Activated naive CD8-positive, alpha-beta T cell treated with anti-CD3 and anti-CD28 coated beads, Interleukin-2, amount 10 ng/mL, durations not matched to agents 7 days and 5 days (primary cell): ENCODE measurements at places on chromosomes 13 and 19. TPM values are rescaled to one million over a fixed set of nuclear protein-coding genes. Genes with fewer than 3 reads are reported as not detected.

The SIGLEC9 gene
- 1.3 TPM for total RNA-seq

The POU2F2 gene
- 33.9 TPM for total RNA-seq

DNA sequence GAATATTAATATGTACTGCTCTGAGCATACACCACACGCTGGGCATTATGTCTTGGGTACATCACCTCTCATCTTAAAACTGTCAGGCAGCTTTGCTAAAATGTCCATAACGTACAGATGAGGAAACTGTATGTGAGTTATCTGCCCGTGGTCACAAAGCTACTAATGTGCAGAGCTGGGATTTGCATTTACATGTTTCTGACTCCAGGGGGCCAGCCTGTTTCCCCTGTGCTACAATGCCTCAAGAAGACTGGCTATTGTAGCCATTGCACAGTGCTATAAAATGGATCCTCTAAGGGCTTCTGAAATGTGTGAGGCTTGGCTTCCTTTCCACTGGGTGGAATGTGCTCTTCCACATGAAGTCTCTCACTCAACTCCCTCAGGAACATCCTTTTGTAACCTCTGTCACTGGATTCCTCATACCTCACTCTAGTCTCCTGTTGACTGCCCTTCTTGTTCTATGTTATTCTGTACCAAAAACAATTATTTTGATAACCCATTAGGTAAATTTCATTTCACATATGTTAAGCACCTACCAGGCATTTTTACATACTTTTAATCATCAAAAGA, 95.6 kb upstream of the HTR2A start:
- DNase-seq = no peak

GRCh38 chr19:33784432-33784831, 12.2 kb upstream of the KCTD15 start:
- DNase-seq = no peak

The ZNF98 gene
- total RNA-seq = not detected

GRCh38 chr13:114088234-114088633, 44.2 kb downstream of the RASA3 start:
- no peak for DNase-seq

The MEF2B gene
- total RNA-seq = 5.2 TPM

- no peak for DNase-seq
Observed at GRCh38 chr13:34570698-34571353, 371.2 kb upstream of the NBEA start.

GRCh38 chr13:111044087-111044830, 70.9 kb upstream of the ARHGEF7 start:
- no peak for DNase-seq

DNA sequence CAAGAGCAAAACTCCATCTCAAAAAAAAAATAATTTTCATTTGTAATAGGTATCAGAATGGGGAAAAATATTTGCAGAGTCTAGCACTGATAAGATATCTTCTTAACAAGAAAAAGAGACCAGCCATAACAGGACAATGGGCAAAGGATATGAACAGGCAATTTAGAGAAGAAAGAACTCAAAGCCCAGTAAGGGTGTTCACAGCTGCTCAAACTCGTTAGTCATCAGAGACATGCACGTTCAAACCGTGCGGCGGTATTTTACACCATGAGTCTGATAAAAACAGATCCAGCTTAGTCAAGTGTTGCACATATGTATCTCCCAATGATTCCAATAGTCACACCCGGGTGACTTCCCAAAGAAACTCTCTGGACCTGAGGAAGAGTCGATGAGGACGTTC, 13.7 kb upstream of the NCCRP1 start:
- no peak for DNase-seq

The LGALS14 gene
- total RNA-seq = not detected

DNA sequence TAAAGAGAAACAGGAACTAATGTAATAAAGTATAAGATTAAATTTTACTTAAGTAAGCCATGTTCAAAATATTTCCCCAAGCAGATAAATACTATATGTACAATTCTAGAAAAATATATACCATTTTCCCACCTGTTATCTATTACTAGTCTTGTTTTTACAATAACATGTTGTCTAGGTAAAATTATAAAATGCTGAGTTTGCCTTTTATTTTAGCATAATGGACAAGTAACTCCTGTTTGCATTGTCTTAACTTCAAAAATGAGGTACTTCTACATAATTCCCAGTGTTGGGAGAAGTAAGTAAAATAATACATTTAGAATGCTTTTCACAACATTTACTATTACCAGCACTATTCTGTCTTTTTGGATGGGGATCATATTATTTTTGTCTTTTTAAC, 800.5 kb downstream of the SLITRK6 start:
- DNase-seq = no peak

DNA sequence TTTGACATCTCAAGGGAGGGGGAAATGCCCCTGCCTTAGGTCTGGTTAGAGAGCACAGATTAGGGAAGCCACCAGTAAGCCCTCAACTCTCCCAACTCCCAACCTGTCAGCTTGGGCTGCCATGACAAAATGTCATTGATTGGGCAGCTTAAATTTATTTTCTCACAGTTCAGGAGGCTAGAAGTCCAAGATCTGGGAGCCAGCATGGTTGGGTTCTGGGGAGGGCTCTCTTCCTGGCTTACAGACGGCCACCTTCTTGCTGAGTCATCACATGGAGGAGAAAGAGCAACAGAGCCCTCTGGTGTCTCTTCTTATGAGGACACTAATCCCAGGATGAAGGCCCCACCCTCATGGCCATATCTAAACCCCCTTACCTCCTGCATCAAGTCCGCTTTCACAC, 24.2 kb downstream of the C19orf12 start:
- DNase-seq = no peak

The DENND1C gene
- total RNA-seq = 126 TPM

- DNase-seq = no peak
Observed at GRCh38 chr19:35362261-35363000, 4.2 kb downstream of the FFAR3 start.
